ENCODE measurements at places on chromosomes 5 and 9.

GRCh38 chr5:92508271-92508670 is 1072.7 kb downstream of the NR2F1-AS1 start:
- DNase-seq, result no peak

DNA sequence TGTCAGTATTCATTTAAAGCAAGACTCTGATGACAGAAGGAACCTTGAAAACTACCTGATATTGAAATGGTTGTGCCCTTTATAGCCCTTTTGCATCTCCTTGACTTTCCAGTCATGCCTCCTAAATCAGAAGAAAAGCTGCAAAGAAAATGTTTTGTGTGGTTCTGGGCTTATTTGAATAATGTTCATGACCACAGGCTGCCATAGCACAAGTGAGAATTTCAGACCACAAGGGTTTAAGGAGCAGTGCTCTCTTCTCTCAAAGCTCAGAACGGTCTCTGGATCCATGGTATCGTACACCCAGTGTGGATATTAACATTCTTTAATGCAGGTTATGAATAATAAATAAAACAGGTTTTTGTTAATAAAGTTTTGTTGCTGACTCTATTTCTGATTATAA is 54.2 kb downstream of the GPR107 start:
- DNase-seq, result no peak

GRCh38 chr5:126659805-126660482 is 59.2 kb downstream of the PHAX start:
- DNase-seq, result no peak

DNA sequence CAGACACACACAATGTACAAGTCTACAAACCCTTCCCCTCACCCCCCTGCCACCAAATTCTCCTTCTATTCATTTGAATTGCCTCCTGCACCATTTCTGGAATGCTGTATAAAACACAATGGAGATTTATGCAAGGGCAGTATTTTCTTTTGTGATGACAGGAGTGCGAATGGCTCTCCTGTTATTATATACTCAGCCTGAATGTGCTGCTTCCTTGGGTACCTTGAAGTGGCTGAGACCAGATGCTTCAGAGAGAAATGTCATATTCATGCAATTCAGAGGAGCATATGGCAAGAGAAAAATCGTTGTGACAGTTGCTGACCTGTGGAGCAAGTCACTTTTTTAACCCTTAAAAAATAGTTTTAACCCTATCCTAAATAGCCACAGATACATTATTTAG is 468.0 kb upstream of the WWC1 start:
- DNase-seq, result no peak

- DNase-seq, result no peak
Measured at GRCh38 chr9:5671711-5672353, 42.9 kb downstream of the RIC1 start.

DNA sequence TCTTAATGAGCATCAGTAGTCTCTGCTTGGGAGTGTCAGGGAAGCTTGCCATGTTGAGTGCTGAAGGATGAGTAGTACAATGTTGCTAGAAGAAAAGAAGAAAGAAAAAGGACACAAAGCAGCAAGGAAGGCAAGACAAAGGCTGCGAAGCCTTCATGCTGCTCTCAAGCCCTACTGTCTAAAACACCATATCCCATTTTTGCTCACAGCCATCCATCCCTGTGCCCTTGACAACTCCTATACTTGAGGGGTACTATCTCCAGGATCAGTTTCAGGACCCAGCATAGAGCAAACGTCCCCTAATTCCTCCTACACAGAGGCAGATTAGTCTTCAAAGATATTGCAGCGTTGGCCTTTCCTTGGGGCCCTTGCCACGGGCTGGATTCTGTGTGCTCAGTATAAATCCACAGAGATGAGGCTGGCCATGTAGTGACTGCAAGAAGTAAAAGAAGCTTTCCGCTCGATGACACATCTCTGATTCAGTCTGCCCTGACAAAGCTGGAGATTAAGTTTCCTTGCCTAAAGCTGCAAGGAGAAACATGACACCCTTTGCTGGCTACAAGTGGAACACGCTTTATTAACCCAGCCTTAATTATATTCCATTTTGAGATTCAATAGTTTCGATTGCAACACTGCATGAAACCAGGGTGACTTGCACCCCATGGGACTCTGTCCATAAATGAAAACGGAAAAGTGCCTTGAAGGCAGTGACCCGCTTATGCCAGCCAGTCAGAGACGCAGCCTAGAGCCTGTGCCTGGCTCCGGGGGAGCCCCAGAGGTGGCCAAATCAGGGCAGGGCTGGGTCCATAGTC is 304.6 kb downstream of the ACTL7B start:
- DNase-seq, result no peak

GRCh38 chr5:57780306-57780960 is 297.8 kb upstream of the ACTBL2 start:
- no peak for DNase-seq

Measured in stimulated activated CD8-positive, alpha-beta memory T cell treated with anti-CD3 and anti-CD28 coated beads, Interleukin-15, amount 100 ng/mL, for 4 hours (primary cell).